ENCODE measurements at places on chromosomes 6 and 20. TPM values are rescaled to one million over a fixed set of nuclear protein-coding genes. Genes with fewer than 3 reads are reported as not detected.
A peak's percentile ranks its signal among the peaks of the same experiment; 100 is the strongest.

Gene RAMACL
- 7.8 TPM for total RNA-seq

Gene MOG
- total RNA-seq, result not detected

DNA sequence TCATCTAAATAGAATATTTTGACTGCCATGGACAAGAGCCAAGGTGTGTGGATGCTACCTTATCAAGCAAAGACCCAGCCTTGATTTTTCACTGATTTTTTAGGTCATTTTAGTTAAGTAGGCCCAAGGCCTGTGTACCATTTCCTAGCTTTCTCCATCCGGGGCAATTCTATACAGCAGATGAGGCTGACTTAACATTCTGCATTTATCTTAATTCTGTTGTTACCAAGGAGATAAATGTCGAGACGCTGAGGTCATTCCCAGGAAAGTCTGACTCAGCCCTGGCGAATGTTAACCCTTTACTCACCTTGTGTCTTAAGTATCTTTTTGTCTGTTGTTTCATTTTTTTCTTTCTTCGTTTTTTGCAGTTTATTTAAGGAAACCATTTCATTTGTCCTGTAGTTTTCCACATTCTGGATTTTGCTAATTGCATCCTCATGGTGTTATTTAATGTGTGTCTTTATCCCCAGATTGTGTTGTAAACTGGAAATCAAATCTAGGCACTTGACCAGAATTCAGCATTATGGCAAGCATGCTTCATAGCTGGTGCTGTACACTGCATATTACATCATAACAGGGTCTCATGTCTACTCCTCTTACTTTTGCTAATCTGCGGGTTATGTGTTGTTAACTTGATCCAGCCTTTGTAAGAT lies 277.0 kb downstream of the CDKAL1 start:
- peak; percentile 83 for DNase-seq

- DNase-seq, result no peak
These were observed 525.3 kb downstream of the CD83 start for GRCh38 chr6:14642842-14643241.

- no peak for DNase-seq
These were observed 43.1 kb downstream of the FAXC start for GRCh38 chr6:99306341-99306740.

DNA sequence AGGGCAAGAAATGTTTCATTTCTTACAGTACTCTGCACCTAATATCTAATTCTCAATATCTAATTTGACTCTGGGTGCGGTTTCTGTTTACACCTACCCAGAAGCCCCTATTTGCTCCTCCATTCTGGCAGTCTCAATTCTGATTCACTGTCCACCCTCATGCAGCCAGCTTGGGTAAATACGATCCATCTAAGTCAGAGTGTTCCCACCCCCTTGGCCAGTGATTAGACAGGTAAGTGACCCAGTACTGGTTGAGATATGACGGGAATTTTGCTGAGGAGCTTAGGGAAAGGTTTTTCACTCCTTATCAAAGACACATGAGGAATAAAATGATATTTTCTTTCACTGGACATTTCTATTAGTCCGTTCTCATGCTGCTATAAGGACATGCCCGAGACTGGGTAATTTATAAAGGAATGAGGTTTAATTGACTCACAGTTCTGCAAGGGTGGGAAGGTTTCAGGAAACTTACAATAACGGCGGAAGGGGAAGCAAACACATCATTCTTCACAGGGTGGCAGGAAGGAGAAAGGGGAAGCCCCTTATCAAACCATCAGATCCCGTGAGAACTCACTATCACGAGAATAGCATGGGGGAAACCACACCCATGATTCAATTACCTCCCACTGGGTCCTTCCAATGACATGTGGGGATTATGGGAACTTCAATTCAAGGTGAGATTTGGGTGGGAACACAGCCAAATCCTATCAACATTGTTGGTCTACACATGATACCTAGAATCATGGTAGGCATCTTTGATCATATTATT lies 29.4 kb downstream of the GLO1 start:
- DNase-seq, result no peak

DNA sequence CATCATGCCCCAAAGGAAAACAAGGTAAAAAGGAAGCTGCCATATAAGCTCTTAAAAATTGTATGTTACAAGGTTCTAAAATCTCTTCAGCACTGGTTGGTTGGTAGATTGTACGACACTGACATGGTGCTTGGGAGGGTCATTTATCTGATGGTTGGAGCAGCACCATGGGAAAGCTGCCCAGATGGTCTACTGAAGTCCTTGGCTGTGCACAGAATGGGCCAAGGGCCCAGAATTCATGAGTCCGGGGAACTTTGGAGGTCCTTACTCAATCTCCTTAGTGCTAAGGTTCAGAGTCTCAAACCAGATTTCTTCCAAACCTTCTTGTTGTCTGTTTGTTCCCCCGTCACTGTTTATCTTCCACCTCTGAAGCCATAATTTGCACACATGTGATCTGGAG lies 314.4 kb downstream of the ESR1 start:
- no peak for DNase-seq

Measured in lung (tissue), 17 donors.